ENCODE measurements at places on chromosomes 3 and 15. TPM values are rescaled to one million over a fixed set of nuclear protein-coding genes. Genes with fewer than 3 reads are reported as not detected.

- no peak for DNase-seq
Observed at GRCh38 chr3:46565077-46565476, 1.0 kb downstream of the LRRC2 start.

The TGM4 gene
- total RNA-seq: not detected

DNA sequence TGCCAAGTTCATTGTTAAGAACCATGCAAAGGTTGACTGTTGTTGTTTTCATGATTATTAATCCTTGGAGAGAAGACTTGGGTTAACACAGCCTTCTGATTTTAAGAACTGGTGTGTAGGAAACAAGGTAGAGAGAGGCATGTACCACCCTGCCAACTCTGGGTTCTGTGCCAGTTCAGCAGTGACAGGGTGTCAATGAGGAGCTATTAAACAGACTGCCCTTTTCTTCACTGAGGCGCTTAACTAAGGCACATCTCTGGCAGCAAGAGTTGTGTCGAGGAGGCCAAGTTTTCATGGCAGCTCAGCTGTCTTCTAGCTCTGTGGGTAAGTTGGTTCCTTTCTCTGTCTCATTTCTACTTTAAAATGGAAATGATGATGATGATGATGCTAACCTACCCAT, 117.6 kb downstream of the FEZF2 start:
- no peak for DNase-seq

The BFSP2 gene
- total RNA-seq: not detected

The PROS1 gene
- total RNA-seq: 4.1 TPM

DNA sequence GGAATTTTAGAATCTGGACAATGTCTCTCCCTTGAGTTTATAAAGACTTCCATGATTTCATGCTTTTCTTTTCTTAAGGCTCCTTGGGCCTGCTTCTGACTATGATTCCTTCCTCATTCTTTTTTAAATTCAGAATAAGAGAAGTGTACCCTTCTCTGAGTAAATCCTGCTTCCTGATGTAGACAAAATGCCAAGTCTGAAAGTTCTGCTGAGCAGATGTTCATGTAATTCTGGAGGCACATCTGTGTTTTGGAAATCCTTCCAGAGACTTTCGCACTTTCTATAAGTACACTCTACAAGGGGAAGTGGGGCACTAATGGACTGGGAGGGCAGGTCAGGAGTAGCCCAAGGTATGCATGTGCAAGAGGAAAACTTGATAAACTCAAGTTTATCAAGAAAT, 24.8 kb downstream of the TPM1 start:
- no peak for DNase-seq

GRCh38 chr15:81014446-81015093, 13.8 kb downstream of the TLNRD1 start:
- no peak for DNase-seq

DNA sequence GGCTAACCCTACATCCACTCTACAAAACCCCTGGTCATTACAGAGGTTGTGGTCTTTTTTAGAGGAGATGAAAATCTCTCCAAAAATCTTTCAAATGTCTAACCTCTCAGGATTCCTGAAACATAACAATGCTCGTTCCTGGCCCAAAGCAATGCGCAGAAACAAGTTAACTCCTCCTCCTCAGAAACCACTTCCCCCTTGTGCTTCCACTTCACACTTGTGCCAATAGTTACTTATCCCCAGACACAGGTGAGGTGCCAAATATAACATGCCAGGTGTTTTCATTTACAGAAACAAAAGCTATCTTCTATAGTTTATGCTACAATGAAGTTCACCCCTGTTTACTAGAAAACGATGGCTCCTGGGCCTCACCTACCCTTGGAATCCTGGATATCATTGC, 6.2 kb downstream of the NDUFAF1 start:
- DNase-seq: no peak

The DGKG gene
- total RNA-seq: not detected

Data from GM23338 (cell line).